ENCODE measurements at places on chromosomes 7 and 10. TPM values are rescaled to one million over a fixed set of nuclear protein-coding genes. Genes with fewer than 3 reads are reported as not detected.

DNA sequence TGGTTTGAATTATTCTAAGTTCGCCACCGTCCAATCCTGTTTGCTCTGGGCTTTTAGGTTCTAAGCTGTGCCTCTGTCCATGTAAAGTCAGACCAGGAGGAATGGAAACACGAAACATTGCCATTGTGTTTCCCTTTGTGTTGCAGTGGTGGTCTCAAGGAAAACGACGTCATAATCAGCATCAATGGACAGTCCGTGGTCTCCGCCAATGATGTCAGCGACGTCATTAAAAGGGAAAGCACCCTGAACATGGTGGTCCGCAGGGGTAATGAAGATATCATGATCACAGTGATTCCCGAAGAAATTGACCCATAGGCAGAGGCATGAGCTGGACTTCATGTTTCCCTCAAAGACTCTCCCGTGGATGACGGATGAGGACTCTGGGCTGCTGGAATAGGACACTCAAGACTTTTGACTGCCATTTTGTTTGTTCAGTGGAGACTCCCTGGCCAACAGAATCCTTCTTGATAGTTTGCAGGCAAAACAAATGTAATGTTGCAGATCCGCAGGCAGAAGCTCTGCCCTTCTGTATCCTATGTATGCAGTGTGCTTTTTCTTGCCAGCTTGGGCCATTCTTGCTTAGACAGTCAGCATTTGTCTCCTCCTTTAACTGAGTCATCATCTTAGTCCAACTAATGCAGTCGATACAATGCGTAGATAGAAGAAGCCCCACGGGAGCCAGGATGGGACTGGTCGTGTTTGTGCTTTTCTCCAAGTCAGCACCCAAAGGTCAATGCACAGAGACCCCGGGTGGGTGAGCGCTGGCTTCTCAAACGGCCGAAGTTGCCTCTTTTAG, 46.3 kb upstream of the DMBT1 start:
- DNase-seq, result no peak

CDK14 gene
- total RNA-seq, result 9.0 TPM

- DNase-seq, result no peak
Measured at GRCh38 chr7:143504937-143505297, 27.2 kb downstream of the TAS2R41 start.

DNA sequence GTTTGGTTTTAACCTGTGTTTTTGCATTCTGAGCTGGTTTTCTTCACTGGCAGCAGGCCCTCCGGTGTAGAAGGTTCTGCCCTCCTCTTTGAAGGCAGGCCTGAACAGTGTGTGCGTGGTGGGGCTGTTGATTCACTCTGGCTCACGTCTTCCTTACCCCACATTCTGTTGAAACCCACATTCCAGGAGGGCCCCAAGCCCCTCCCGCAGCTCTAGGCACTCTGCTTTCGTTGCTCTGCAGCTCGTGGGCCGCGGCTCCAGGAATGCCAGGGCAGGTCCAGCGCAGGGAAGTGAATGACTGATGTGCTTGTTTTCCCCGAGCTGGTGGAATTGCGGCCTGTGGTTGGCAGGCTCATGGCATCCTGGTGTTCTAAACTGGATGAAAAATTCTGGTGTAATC, 49.0 kb downstream of the HTRA1 start:
- no peak for DNase-seq

LIPM gene
- total RNA-seq, result not detected

- DNase-seq, result peak; percentile 64
Measured at GRCh38 chr10:31808258-31809218, 120.1 kb downstream of the ARHGAP12 start.

DNA sequence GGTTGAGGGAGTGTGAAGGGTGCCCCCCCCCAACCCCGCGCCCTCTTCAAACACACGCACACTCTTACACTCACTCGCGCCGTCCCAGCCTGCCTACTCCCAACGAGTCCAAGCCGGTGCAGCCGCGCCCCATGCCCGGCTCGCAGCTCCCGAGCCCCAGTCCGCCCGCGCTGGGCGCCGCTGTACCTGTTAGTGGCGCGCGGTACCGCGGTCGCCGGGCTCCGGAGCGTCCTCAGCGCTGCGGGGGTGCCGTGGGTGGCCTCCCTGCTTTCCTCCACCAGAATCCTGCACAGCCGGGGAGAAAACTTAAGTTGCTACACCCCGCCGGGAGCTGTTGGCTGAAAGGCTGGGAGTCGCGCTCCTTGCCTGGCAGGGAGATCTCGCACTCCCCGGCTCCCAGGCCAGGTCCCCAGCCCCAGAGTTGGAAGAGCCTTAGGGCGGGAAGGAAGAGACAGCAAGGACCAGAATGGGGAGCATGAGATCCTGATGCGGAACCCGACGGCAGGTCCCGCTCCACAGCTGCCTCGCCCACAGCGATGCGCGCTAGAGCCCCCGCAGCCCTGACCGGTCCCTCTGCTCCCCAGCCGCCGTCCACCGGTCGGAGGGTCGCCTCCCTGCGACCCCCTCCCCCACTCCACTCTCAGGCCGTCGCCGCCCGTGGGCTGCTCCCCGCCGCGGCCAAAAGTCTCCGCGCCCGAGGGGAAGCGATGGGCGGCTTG, 863 bp downstream of the ST8SIA6 start:
- peak; percentile 10 for DNase-seq

MOGAT3 gene
- total RNA-seq, result not detected

GRCh38 chr7:138169441-138169851, 93.2 kb downstream of the AKR1D1 start:
- no peak for DNase-seq

MRC1 gene
- 6.8 TPM for total RNA-seq

PWWP2B gene
- 5.1 TPM for total RNA-seq

CC2D2B gene
- 0.33 TPM for total RNA-seq

GRCh38 chr10:113665806-113666354, 2.0 kb upstream of the NRAP start:
- DNase-seq, result no peak

- DNase-seq, result peak; percentile 19
Measured at GRCh38 chr7:74217455-74218342, 7.9 kb downstream of the LAT2 start.

DPYSL4 gene
- total RNA-seq, result 0.28 TPM

- DNase-seq, result no peak
Measured at GRCh38 chr10:125824736-125825135, 1.4 kb downstream of the BCCIP start.

HGF gene
- 1.2 TPM for total RNA-seq

DNA sequence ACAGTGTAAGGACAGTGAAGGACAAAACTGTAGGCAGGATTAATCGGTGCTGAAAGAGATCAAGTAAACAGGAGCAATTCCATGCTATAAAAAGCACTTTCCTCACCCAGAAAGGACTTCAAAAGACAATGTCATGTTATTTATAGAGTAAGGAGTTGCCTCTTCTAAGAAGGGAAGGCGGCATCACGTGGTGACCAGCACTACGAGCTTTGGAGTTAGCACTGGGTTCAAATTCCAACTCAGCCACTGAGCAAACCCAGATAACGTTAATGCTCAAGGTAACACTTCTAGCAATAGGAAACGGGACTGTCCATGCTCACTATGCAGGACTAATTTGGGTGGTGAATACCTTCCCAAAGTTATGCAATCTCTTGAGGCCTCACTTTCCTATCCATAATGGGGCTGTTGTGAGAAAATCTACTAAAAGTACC, 715 bp upstream of the PANK1 start:
- no peak for DNase-seq

DNA sequence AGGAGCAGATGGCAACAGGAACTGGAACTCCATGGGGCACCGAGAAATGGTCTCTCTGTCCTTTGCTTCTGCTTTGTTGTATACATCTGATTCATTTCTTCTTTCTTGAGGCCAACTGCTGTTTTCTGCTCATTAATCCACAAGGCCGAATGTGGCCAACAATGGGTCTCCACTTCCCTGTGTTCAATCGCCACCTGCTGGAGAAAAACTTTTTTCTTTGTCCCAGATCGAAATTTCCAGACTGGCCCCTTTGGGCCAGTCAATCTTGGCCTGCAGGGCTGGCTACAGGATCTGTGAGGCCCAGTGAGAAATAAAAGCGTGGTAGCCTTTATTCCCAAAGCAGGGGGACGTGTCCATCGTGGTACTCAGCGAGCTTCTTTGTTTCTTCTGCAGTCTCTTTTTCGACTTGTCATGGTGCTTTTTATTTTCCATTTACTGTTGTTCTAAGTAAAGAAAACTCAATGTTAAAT, 58.8 kb downstream of the PARP12 start:
- DNase-seq, result peak; percentile 8

GRCh38 chr7:95199779-95200558, 124.4 kb downstream of the PON1 start:
- no peak for DNase-seq

LBX1 gene
- total RNA-seq, result not detected

All from thymus (tissue), 14 donors.